ENCODE measurements at places on chromosomes 2 and 18.
A peak's percentile ranks its signal among the peaks of the same experiment; 100 is the strongest.

GRCh38 chr2:121189011-121189410 is 96.0 kb downstream of the TFCP2L1 start:
- no peak for DNase-seq

- no peak for DNase-seq
Observed at GRCh38 chr2:19484736-19485135, 126.3 kb upstream of the OSR1 start.

DNA sequence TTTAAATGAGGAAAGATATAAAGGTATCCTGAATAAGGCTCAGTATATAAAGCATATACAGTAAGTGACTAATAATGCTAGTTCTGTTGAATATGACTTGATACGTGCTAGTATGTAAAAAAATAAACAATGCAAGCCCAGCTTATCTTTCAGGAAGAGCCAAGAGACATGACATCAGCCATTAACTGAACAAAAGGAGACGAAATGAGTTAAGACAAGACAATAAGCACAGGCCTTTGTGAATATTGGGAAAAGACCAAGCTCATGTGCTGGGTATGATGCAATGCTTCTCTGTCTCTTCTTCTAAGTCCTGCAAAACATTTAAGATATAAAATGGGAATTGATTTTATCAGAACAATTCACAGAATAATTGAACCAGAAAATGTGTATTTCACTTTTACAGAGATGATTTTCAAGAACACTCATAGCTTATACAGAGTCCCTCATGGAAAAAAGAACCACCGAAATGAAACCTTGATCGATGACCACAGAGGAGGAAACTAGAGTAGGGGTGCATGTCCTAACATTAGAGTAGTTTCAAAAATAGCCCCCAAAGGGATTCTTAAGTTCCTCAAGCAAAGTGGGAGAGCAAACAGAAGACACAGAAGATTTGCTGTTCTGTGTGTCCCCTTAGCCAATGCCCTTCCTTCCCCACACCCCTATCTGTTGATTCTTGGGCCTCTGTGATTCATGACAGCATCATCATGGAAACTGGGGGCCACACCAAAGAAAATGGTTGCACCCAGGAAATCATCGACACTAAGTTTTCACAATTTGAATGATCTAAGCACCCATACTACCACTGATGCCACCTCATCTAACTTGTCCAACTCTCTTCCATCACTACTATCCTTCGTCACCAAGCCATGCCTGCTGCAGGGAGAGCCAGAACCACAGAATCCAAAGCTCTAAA is 68.0 kb upstream of the CRIM1 start:
- peak; percentile 56 for DNase-seq

- peak; percentile 15 for DNase-seq
Observed at GRCh38 chr2:18855027-18855426, 265.7 kb upstream of the NT5C1B start.

All from fibroblast of skin of right biceps (primary cell).